ENCODE measurements at places on chromosomes 16 and 17. TPM values are rescaled to one million over a fixed set of nuclear protein-coding genes. Genes with fewer than 3 reads are reported as not detected.

DNA sequence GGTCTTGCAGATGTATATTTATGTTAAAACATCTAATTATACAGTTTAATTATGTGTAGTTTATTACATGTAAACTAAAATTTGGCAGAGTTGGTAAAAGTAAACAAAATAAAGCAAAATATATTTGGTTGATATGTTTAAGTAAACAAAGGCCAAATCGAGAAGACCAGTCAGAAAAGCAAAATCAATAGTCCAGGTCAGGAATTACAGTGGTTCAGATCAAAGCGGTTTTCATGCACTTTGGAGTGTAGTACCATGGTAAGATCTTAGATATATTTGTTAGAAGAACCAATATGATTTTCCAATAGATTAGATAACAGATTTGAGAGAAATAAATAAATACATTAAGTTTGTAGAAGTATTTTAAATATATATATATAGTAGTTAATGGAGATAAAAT, 1421.6 kb upstream of the CDH8 start:
- DNase-seq = no peak

GRCh38 chr17:74181341-74181740, 22.1 kb upstream of the RPL38 start:
- DNase-seq = no peak

DNA sequence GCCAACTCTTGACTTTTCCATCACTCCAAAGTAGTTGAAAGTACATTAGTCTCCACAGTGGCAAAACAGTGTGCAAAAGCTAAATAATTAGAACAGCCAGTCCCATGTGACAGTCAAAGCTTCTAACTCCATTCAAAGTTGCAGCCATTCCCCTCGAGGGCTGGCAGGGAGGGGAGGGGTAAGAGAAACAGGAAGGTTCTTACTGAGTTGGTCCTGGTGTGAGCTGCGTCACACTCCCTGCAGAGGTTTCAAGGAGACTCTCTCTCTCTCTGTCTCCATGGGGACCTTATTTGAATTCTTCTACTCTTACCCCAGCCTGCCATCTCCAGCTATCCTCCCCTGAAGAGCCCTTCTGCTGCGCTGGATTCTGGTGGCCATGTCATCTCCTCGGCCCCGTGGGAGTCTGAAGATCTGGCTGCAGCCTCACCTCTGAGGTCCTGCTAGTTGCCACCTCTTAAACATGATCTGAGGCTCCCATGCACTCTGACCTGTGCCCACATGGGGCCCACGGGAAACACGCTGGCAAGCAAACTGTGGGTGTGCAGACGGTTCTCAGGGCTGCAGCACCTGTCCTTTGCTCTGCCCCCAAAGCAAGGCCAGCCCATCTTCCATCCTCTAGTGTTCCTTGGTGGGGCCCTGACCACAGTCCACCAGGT, 23.3 kb upstream of the STH start:
- DNase-seq = no peak

GRCh38 chr16:47999595-47999994, 156.2 kb downstream of the ABCC12 start:
- no peak for DNase-seq

KRT40 gene
- total RNA-seq = not detected

DNA sequence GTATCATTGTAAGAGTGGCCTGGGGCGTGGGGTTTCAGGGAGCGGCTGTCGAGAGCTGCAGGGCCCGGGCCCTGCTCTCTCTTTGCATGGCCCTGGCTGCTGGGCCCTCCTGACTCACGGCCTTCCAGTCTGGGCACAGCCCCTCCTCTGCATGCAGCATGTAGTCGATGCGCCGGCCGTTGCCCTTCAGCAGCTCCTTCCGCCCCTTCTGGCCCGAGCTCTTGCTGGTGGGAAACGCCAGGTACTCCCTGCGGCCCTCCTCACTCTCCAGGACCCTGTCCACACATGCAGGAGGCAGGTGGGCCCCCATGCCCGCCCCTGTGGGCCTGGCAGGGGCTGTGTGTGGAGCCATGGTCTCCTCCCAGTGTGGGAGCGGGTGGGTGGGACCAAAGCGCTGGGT, 50.7 kb downstream of the PRMT7 start:
- DNase-seq = peak; percentile 11

Data from bronchial epithelial cell (primary cell).